ENCODE measurements at places on chromosomes 13 and 19.
A peak's percentile ranks its signal among the peaks of the same experiment; 100 is the strongest.

DNA sequence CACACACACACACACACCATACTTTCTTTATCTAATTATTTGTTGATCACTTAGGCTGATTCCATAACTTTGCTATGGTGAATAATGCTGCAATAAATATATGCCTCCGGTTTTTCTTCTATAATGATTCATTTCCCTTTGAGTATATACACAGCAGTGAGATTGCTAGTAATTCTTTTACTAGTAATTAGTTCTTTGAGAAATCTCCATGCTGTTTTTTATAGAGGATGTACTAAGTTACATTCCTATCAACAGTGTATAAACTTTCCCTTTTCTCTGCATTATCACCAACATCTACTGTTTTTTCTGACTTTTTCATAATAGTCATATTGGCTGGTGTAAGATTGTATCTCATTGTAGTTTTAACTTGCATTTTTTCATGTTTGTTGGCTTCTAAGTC lies 1405.1 kb downstream of the PCDH9 start:
- DNase-seq = no peak

DNA sequence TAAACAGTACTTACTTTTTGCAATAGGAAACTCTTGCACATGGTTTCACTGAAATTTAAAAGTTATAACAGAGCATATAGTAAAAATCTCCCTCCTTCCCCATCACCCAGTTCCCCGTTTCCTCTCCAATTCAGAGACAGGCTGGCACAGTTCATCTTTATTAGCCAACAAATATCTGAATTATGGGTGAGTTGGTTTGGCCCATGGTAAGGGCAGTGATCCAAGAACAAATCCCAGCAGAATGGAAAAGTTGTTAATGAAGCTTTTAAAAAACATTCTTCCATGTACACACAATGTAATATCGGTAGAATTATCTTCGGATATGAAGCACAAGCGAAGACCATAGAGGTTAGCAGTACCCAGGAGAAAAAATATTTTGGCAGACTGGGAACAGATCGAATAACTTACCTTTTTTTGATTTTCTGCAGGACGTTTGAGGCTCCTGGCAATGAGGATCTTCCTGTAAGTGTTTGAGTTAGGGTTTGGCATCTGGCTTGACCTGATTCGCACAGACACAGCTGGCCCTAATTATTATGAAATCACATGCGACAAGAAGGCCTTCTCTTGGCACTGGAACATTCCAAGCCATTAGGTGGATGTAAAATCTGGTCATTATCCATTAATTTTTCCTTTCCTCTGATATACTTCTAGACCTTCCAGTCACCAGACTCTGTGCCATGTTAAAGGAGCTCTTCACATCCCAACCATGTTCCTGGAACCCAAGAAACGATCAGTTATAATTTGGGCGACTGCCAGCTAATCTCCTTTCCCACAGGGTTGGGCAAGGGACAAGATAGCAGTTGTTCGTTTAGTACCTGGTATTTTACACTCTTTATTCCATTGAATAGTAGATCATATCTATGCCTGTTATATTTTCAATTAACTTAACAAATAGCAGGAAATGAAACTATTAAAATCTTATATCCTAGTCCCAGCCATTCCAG lies 139.4 kb upstream of the TSC22D1 start:
- no peak for DNase-seq

DNA sequence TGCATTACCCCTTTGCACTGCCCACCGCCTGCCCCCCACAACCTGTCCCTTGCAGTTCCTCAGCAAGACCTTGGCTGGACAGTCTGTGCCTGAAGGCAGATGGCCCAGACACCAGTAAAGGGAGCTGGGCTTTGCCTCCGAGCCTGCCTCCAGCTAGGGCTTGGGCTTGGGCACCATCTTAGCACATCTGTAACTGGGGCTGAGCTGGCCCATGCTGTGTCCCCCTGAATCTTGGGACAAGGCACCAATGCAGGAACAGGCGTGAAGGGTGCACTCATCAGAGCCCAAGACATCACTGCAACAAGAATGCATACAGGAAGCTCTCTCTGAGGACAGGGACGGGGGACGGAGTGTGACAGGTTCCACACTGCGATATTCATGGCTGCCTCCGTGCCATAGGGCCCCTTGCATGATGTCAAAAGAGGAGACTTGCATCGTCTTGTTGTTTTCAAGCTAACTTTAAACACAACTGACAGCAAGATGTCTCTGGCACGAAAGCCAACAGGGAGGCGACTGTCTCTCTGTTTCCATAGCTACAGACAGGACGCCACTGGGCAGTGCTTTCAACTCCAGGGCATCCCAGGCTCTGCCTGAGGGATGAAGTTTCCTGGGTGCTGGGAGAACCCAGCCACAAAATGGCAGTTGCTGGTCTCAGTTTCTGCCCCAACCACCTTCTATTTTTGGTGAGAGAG lies 8.7 kb upstream of the CHST8 start:
- no peak for DNase-seq

DNA sequence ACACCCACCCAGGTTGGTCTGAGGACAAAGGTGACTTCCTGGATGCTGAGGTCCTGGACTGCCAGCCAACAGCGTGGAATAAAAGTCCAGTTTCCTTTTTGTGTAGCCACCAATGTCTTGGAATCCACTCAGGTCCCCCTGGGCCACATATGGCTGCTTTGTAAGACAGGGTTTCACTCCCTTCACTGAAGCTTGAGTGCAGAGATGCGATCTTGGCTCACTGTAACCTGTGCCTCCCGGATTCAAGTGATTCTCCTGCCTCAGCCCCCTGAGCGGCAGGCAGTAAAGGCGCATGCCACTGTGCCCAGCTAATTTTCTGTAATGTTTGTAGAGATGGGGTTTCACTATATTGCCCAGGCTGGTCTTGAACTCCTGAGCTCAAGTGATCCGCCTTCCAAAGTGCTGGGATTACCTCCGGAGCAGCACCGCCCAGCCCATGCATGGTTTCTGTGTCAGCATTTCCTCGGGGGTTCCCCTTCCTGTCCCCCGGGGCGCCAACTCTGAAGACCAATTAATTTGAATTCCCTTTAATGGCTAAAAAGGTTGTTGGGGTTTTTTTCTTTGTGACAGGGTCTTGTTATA lies 17.5 kb downstream of the KANK2 start:
- no peak for DNase-seq

GRCh38 chr13:75415694-75416093 lies 66.3 kb downstream of the TBC1D4 start:
- DNase-seq = no peak

GRCh38 chr13:39016787-39017186 lies 21.1 kb downstream of the PROSER1 start:
- DNase-seq = no peak

DNA sequence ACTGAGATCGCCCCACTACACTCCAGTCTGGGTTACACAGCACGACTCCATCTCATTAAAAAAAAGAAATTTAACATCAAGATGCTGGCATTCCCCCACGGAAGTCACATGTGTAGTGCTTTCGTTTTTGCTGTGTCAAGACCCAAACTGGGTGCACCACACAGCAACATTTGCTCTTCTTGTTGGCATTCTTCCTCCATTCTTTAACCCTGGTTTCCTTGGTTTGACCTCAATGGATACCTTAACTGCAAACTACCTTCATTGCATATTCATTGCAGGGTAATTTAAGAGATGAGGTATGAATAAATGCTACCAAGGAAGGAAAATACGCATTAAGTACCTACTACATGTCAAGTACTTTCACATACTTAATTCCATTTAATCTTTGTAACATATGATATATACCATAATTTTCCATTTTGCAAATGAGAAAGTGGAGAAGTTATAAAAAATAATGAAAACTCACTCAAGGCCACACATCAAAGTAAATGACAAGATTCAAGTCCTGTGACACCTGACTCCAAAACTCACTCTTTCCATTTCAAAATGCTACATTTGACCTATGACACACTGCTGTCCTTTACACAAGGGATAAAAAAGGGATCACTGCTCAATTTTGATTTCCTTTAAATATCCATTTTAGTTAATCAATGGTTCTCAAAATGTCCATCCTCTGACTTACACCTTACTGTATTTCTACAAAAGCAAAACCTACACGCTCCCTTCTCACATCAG lies 59.2 kb downstream of the STK24 start:
- no peak for DNase-seq

DNA sequence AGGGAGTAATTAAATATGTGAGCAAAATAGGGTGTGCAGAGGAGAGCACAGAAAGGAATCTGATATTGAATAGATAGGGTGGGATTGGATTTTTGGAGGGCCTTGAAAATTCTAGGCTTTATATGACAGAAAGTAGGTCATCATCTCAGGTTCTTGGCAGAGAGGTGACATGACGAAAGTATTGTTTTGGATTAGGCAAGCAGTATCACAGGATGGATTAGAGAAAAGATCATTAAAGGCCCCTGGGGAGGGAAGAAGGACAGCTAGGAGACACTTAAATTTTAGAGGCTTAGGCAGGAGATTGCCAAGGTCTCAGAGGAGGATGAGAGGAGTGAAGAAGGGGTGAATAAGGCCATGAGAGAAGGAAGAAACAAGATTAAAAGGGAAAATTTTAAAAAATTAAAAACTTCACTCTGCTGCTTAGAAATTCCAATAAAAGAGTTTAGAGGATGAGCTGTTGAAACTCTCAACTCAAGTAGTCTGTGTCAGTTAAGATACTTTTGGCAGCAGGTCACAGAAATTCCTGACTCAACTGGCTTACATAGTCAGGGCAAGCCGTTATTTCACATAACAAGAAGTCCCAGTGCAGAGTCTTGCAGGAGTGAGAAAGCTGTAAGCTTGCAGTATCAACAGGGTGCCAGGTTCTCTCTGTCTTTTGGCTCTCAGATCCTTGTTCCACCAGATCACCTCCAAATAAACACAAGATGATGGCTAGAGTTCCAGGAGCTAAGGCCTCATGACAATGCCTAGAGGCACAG lies 8.8 kb downstream of the GPC6 start:
- DNase-seq = no peak

DNA sequence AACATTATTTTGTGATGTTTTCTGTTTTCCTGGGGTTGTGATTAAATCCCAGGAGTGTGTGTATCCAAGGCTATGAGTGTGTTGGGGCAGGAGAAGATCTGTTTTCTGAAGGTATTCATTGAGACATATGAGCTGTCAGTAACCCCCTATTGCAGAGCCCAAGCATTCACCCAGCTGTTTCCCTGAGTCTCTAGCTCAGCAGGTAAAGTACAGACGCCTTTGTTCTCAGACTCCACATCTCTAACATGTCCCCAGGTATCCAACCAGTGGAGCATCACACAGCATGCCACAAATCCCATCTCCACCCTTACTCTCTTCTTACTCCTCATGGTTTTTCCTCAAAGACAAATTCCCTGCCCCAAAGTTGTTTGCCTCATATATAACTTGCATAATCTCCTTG lies 213.6 kb downstream of the PCDH20 start:
- no peak for DNase-seq

- peak; percentile 54 for DNase-seq
These were observed 25.7 kb downstream of the LTBP4 start for GRCh38 chr19:40626918-40627317.

- no peak for DNase-seq
These were observed 1.5 kb downstream of the IFNL4 start for GRCh38 chr19:39246951-39247669.

DNA sequence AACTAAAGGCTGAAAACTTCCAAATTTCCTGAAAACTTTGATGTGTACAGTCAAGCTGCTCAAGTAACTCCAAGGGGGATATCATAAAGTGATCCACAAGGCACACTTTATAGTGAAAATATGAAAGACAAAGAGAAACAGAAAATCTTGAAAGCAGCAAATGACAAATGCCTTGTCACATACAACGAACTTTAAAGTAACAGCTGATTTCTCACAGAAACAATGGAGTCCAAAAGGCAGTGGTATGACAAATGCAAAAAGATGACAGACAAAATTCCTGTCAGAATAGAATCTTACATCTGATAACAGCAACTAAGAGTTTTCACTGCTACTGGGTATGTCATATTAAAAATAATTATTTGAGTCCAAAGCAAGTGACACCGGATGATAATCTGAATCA lies 1602.3 kb upstream of the PRR20A start:
- no peak for DNase-seq

- DNase-seq = no peak
These were observed 1019.0 kb downstream of the DIAPH3 start for GRCh38 chr13:59144700-59145099.

- DNase-seq = no peak
These were observed 8.7 kb downstream of the ZNF865 start for GRCh38 chr19:55613930-55614710.

DNA sequence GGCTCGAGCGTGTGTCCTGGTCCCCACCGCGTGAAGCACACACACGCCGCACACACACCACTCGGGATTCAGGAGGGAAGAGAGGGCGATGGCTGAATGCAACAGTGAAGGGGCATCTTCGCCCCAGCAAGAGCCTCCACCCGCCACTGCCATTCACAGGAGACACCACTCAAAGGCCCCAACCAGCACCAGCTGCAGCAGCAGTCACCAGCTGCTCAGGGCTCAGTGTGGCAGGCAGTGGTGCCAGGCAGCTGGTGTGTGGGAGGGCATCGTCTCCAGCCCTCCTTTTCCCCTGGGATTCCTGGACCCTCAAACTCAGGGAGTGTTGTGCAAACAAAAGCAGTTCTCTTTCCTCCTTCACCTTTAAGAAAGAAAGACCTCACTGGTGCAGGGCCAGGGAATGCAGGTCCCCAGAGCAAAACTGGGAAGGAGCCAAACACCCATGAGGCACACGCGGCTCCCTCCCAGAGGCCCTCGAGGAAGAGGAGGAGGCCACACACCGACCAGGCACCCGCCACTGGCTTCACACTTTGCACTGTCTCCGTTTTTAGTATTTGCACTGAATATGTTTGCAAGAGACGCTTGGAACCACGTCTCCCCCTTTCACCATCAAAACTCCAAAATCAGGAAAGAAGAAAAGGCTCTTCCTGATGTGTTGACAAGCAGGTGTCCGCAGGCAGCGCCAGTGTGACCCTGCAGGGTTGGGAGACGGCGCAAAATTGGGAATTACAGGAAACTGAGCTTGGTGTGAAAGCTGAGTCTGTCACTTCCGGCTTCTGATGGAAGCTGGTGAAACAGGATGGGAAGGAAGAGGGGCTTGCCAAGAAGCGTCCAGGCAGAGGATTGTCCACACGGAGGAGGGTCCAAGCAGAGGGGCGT lies 26.4 kb upstream of the F7 start:
- peak; percentile 14 for DNase-seq

DNA sequence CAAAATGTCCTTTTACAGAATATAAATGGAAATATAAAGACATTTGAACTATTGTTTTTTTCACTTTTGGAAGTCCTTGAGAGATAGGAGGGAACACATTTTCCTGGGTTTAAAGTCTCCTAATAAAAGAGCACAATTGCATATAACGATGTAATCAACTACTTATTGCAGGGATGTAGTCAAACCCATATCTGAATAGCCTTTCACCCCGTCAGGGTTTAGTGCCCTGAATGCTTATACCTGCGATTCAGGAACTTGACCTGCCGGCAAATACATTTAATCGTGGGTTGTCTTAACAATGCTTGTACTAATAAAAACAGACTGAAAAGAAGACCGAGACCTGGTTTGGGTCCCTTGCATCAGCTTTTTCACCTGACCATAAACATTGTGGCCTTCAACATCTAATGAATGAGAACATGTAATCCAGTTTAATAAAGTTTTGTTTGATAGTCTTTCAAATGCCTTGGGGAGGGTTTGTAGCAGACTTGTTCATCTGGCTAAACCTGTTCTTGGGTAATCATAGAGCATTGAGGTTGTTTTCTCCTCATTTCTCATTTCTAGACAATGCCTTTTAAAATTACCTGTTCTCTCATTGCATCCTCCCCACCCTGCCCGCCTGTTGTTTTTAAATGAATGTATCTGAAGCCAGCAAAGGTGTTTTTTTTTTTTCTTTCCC lies 7.0 kb downstream of the KLF5 start:
- no peak for DNase-seq
